Activated T-cell treated with anti-CD3 and anti-CD28 coated beads, Interleukin-2, amount 50 U/mL, for 24 hours (primary cell): ENCODE measurements at places on chromosomes 4 and X.
A peak's percentile ranks its signal among the peaks of the same experiment; 100 is the strongest.

DNA sequence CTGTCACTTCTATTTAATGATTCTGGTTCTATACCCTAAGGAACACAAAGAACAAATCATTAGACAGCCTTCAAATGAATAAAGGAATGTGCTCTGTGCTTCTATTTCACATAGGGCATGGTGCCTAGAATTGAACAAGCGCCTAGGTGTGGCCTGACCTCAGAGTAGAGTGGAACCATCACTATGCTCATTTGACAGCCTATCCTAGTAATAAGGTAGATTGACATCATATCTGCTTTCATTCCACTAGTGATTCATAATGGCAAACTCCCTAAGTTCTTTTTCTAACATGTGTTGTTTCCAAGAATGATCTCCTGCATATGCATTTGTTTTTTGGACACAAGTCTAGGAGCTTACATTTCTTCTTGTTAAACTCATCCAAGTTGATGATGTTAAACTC, 36.6 kb downstream of the METTL14 start:
- no peaks in the 10 kb centered on the region for H3K27me3 ChIP-seq
- peaks cover 66% of the 10 kb centered on the region for H3K36me3 ChIP-seq
- H3K4me3 ChIP-seq = no peak overlapping the region
- DNase-seq = no peak
- H3K27ac ChIP-seq = no peak overlapping the region

DNA sequence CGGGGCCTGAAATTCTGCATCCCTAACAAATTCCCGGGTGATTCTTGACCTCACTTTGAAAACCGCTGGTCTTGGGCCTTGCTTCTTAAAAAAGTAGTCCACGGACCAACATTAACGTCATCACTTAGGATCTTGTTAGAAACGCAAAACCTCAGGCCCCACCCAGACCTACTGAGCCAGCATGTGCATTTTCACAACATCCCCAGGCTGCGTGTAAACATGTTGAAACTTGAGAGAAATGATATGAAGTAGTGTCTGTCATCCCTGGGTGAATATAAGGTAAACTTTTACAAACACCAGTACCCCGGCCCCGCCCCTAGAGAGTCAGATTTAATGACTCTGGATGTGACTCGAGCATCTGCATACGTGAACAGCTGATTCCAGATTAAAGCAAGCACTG, 33.7 kb downstream of the SORBS2 start:
- H3K27me3 ChIP-seq = peaks cover 5% of the 10 kb centered on the region
- no peaks in the 10 kb centered on the region for H3K4me1 ChIP-seq
- no peak for DNase-seq
- H3K36me3 ChIP-seq = no peaks in the 10 kb centered on the region

GRCh38 chr4:92307181-92307580, 3.4 kb downstream of the GRID2 start:
- no peak overlapping the region for H3K4me3 ChIP-seq
- no peak overlapping the region for H3K27ac ChIP-seq
- H3K27me3 ChIP-seq = peaks cover 43% of the 10 kb centered on the region
- H3K36me3 ChIP-seq = no peaks in the 10 kb centered on the region
- H3K4me1 ChIP-seq = peaks cover 5% of the 10 kb centered on the region

DNA sequence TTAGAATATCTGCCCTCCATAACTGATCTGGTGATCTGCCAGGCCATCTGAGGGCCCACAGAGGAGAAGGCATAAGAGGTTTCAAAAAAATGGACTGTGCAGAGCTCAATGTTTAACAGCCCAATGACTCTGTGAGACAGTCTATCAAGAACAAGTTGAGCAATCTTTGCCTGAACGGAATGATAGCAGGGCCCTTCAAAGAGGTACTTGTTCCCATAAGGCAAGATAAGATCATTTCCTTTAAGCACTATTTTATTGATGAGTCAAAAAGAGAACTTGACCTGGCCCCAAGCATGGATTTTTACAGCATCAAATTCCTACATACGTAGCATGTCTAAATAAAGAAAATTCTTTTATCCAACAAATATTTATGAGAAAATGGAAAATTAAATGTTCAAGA, 182.8 kb downstream of the IDS start:
- H3K27ac ChIP-seq = no peak overlapping the region
- H3K27me3 ChIP-seq = peaks cover 34% of the 10 kb centered on the region
- no peaks in the 10 kb centered on the region for H3K4me1 ChIP-seq
- no peaks in the 10 kb centered on the region for H3K36me3 ChIP-seq
- H3K4me3 ChIP-seq = no peak overlapping the region
- no peak for DNase-seq

DNA sequence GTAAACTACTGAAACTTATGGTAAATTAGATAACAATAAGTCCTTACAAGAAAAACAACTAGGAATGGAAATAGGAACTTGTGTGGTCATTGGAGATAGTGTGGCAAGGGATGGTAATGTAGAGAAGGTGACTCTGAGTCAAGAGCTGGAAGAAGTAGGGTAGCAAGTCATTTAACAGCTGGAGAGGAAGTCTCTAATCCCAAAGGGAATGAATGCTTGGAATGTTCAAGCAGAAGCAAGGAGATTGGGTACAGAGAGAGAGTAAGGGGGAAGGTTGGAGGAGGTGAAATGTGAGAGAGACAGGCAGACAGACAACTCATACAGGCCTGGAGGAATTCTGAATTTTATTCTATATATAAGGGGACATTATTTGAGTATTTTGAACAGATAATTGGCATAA, 260.6 kb upstream of the MAD2L1 start:
- peaks cover 12% of the 10 kb centered on the region for H3K4me1 ChIP-seq
- H3K27ac ChIP-seq = no peak overlapping the region
- H3K36me3 ChIP-seq = no peaks in the 10 kb centered on the region
- no peaks in the 10 kb centered on the region for H3K27me3 ChIP-seq

- H3K4me1 ChIP-seq = no peaks in the 10 kb centered on the region
- no peak for DNase-seq
- H3K27me3 ChIP-seq = peaks cover 10% of the 10 kb centered on the region
- no peak overlapping the region for H3K4me3 ChIP-seq
- H3K36me3 ChIP-seq = no peaks in the 10 kb centered on the region
- no peak overlapping the region for H3K27ac ChIP-seq
Measured at GRCh38 chrX:148713981-148714380, 213.6 kb downstream of the AFF2 start.

GRCh38 chr4:158043971-158044618, 128.7 kb downstream of the GASK1B start:
- H3K4me1 ChIP-seq = no peaks in the 10 kb centered on the region
- H3K27me3 ChIP-seq = no peaks in the 10 kb centered on the region
- H3K4me3 ChIP-seq = no peak overlapping the region
- H3K36me3 ChIP-seq = no peaks in the 10 kb centered on the region

- no peaks in the 10 kb centered on the region for H3K36me3 ChIP-seq
- H3K4me3 ChIP-seq = no peak overlapping the region
- H3K27me3 ChIP-seq = no peaks in the 10 kb centered on the region
- DNase-seq = no peak
- H3K4me1 ChIP-seq = no peaks in the 10 kb centered on the region
Measured at GRCh38 chr4:89752932-89753598, 83.9 kb downstream of the SNCA start.

GRCh38 chrX:65976161-65976560, 63.7 kb downstream of the VSIG4 start:
- no peaks in the 10 kb centered on the region for H3K36me3 ChIP-seq
- no peak for DNase-seq
- H3K4me3 ChIP-seq = no peak overlapping the region
- H3K4me1 ChIP-seq = no peaks in the 10 kb centered on the region
- H3K27me3 ChIP-seq = peaks cover 55% of the 10 kb centered on the region

- no peak overlapping the region for H3K4me3 ChIP-seq
- no peaks in the 10 kb centered on the region for H3K36me3 ChIP-seq
- DNase-seq = no peak
- no peaks in the 10 kb centered on the region for H3K27me3 ChIP-seq
Measured at GRCh38 chr4:126592088-126592487, 1040.7 kb upstream of the INTU start.

DNA sequence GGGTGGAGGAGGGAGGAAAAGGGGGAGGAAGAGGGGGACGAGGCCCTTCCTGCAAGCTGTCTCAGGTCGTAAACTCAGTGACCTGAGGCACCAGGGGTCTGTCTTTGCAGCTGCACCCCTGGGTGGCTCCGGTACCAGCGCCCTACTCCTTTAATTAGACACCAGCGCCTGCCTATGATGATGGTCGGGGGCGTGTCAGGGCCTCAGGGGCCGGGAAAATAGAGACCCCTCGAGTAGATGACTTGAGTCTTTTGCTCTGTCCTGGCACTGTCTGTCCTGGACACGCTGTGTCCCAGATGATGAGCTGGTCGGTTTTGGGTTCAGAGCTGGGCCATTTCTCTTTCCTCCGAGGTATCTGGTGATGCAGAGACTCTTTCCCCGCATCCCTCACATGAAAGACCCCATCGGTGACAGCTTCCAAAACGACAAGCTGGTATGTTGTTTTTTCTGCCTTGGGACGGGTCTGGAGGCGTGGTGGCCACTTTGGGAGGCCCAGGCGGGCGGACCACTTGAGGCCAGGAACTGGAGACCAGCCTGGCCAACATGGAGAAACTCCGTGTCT, 11.2 kb downstream of the SLC25A6 start:
- no peak overlapping the region for H3K4me3 ChIP-seq
- peaks cover 3% of the 10 kb centered on the region for H3K4me1 ChIP-seq
- H3K27ac ChIP-seq = peak overlapping the region; percentile 61
- no peaks in the 10 kb centered on the region for H3K27me3 ChIP-seq
- H3K36me3 ChIP-seq = peaks cover 36% of the 10 kb centered on the region

DNA sequence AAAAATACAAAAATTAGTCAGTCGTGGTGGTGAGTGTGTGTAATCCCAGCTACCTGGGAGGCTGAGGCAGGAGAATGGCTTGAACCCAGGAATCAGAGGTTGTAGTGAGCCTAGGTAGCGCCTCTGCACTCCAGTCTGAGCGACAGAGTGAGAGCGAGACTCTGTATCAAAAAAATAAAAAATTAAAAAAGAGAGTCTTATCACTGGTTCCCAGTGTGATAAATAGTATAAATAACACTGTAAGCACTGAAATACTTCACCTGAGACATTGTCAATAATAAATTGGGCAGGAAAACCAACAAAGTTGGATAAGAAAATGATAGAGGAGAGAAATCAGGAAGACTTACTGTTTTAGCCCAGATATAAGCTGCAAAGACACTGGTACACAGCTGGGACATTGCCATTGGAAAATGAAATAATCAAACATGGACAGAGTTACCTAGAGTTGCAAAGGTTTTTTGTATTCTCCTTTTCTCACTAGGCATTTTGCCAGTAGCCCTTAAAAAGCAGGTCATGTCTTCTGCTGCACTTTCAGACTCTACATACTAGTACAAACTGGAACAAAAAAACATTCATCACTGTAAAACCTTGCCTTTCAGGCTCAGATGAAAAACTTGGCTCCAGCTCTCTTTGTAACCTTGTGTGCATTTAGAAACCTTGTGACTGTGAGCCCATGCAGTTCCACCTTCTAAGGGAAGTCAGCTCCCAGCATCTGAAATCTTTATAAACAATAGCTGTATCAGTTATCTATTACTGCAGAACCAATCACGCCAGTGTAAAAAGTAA, 55.0 kb upstream of the PPP1R2C start:
- peaks cover 7% of the 10 kb centered on the region for H3K4me1 ChIP-seq
- H3K36me3 ChIP-seq = no peaks in the 10 kb centered on the region
- no peak overlapping the region for H3K27ac ChIP-seq
- no peak overlapping the region for H3K4me3 ChIP-seq

- H3K36me3 ChIP-seq = peaks cover 7% of the 10 kb centered on the region
- H3K4me3 ChIP-seq = no peak overlapping the region
- H3K4me1 ChIP-seq = peaks cover 40% of the 10 kb centered on the region
- DNase-seq = no peak
- H3K27me3 ChIP-seq = peaks cover 17% of the 10 kb centered on the region
- H3K27ac ChIP-seq = no peak overlapping the region
Measured at GRCh38 chrX:39848900-39849299, 248.9 kb downstream of the BCOR start.

GRCh38 chrX:71291381-71291780, 7.9 kb downstream of the NONO start:
- H3K4me3 ChIP-seq = no peak overlapping the region
- H3K27me3 ChIP-seq = peaks cover 17% of the 10 kb centered on the region
- H3K27ac ChIP-seq = peak overlapping the region; percentile 77
- peaks cover 14% of the 10 kb centered on the region for H3K4me1 ChIP-seq
- DNase-seq = no peak

- peaks cover 8% of the 10 kb centered on the region for H3K4me1 ChIP-seq
- no peak overlapping the region for H3K27ac ChIP-seq
- DNase-seq = no peak
- no peak overlapping the region for H3K4me3 ChIP-seq
- no peaks in the 10 kb centered on the region for H3K36me3 ChIP-seq
- peaks cover 43% of the 10 kb centered on the region for H3K27me3 ChIP-seq
Measured at GRCh38 chr4:168882650-168883233, 127.3 kb downstream of the CBR4 start.

DNA sequence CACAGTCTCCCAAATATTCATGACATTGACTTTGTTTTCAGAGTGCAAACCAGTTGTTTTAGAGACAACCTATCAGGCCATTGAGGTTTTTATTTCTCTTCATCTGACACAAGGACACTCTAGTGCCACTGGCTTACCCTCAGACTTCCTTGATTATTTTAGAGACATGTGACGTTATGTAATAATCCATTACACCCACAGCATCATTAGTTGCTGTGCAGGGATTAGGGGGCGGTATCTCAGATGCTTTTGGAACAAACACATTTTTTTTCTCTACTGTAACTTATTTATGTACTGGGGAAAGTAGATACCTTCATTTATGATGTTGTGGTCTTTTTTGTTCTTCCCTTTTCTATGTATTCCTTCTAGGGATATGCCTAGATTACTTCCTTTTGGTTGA, 2293.1 kb downstream of the PCDH7 start:
- H3K4me1 ChIP-seq = no peaks in the 10 kb centered on the region
- H3K4me3 ChIP-seq = no peak overlapping the region
- no peaks in the 10 kb centered on the region for H3K27me3 ChIP-seq
- no peak for DNase-seq
- no peaks in the 10 kb centered on the region for H3K36me3 ChIP-seq

- no peaks in the 10 kb centered on the region for H3K36me3 ChIP-seq
- H3K4me1 ChIP-seq = no peaks in the 10 kb centered on the region
- H3K27ac ChIP-seq = no peak overlapping the region
- peaks cover 4% of the 10 kb centered on the region for H3K27me3 ChIP-seq
- H3K4me3 ChIP-seq = no peak overlapping the region
- DNase-seq = no peak
Measured at GRCh38 chr4:53786632-53787031, 195.3 kb upstream of the LNX1 start.

GRCh38 chr4:13067077-13067476, 417.1 kb downstream of the RAB28 start:
- H3K27me3 ChIP-seq = peaks cover 2% of the 10 kb centered on the region
- H3K4me1 ChIP-seq = no peaks in the 10 kb centered on the region
- no peaks in the 10 kb centered on the region for H3K36me3 ChIP-seq

DNA sequence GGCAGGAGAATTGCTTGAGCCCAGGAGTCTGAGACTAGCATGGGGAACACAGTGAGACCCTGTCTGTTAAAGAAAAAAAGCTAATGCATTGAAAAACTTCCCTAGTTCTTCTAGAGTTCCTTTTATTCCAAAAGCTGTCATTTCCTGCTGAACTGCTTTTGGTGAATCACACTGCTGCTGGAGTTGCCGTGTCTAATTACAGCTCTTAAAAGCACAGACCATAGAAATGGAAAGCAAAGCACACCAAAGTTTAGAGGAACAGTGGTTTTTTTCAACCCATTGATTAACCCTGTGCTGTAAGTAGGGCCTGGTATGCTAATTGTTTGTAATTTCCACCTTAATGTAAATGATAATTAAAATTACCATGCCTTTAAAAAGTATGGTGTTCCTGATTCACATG, 52.4 kb downstream of the SEPTIN11 start:
- no peaks in the 10 kb centered on the region for H3K27me3 ChIP-seq
- H3K27ac ChIP-seq = no peak overlapping the region
- peaks cover 36% of the 10 kb centered on the region for H3K4me1 ChIP-seq
- DNase-seq = no peak

GRCh38 chrX:114075073-114075673, 508.7 kb upstream of the HTR2C start:
- H3K36me3 ChIP-seq = no peaks in the 10 kb centered on the region
- no peak overlapping the region for H3K4me3 ChIP-seq
- peaks cover 5% of the 10 kb centered on the region for H3K27me3 ChIP-seq
- no peaks in the 10 kb centered on the region for H3K4me1 ChIP-seq
